ENCODE measurements at places on chromosomes 7 and 10.

DNA sequence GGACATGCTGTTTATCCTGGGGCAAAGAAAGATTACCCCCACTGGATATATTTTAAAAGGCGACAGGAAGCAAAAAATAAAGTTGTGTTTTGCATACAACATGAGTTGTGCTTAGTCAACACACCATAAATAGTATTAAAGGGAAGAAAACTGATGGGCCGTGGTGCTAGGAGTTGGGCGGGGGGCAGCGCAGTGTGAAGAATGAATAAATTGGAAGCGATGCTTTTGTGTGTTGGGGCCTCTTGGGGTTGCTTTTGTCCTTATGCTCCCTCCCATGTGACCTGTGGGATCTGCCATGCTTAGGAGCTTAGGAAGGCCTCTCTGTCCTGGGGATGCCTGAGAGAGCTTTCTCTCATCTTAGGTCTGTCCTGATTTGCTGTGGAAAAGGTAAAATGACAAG, 35.0 kb upstream of the AGR3 start:
- no peak for DNase-seq

DNA sequence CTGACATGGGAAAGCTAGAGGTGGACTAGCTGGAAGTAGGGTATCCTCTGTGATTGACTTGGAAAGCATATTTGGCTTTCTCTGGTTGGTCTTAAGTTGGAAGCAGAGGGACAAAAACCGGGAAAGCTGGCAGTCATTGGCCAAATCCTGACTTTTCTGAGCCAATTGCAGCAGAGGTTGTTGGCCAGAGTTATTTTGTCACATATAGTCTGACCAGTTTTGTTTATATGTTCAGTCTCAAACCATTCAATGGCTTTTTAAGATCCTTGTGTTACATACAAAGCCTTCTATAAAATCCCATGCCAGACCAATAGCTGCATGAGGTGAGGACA, 6.3 kb downstream of the CFAP69 start:
- DNase-seq, result no peak

GRCh38 chr7:84328571-84328970, 134.0 kb upstream of the SEMA3A start:
- no peak for DNase-seq

- no peak for DNase-seq
Measured at GRCh38 chr10:120838941-120839340, 12.2 kb upstream of the WDR11 start.

GRCh38 chr10:74363727-74364126, 212.7 kb downstream of the ADK start:
- DNase-seq, result no peak

DNA sequence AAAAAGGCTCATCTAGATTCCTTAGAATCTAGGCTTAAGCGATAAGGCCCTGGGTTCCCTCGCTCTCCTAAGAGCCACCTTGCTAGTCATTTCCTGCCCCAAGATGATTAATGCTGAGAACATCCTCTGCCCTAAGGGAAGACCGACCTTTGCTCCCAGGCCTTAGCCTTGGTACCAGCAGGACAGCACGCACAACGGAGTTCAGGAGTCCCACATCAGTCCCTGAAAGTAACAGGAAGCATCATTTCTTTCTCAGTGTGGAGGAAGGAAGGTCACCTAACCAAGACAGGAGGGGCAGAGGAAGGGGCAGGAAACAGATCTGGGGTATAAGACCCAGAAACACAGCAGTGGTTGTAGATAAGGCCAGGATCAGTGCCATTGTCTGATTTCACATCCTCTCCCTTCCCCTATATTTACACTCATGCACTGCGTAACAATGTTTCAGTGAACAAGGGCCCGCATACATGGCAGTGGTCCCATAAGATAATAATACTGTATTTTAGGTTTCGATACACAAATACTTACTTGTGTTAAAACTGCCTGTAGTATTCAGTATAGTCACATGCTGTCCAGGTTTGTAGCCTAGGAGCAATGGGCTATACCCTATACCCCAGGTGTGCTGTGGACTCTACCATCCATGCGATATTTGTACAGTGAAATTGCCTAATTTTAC, 8.1 kb upstream of the FAM107B start:
- DNase-seq, result no peak
